ENCODE measurements at places on chromosomes 7 and 10.

DNA sequence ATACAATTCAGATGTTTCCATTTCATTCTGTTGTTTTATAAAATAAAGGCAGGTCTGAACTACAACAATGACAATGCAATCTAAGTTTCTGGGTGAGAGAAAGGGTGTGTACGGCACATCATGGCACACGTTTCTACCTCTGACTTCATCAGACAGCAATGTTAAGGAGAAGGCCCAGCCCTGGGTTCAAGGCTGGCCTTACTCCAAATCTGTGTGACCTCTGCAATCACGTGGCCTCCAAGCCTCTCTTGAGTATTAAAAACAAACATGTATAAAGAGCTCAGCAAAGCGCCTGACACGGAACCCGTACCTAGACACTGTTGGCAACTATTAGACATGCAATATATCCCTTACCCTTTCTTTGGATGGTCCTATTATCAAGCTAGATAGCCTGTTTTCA is 114.1 kb downstream of the LARP4B start:
- DNase-seq = no peak

DNA sequence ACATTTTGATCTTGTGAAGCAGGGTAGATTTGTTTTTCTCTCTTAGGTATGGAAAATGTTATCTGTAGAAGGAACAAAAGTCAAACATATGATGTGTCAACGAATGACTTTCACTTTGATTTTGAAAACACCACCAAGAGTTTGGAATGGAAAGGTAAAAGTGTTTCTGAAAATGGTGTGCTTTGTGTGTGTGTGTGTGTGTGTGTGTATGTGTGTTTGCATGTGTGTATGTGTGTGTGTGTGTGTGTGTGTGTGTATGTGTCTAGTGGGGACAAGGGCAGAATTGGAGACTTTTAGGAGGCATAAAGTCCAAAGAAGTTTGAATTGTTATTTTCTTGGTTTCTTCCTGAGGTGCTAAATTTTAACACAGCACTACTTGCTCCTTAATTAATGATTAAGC is 115.4 kb upstream of the PRKCQ start:
- no peak for DNase-seq

GRCh38 chr7:143040209-143040715 is 11.9 kb upstream of the OR6V1 start:
- DNase-seq = no peak

DNA sequence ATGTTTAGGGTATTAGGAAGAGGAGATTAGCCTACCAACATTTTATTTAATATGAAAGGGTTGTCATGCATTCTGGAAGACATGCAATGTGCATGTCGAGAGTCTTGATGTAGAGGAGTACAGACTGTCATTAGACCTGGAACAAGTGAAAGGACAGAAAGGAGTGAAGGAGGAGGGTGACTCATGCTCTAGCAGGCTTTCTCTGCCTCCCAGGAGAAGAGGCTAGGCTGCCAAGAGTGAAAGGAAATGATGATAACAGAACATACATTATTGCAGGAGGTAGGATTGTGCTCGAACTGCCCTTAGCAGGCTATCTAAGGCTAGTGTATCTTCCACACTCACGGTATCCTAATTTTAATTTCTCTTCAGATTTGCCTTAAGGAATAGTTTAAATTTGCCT is 228.8 kb downstream of the EXOC4 start:
- DNase-seq = peak; percentile 4

GRCh38 chr10:75513292-75513885 is 82.0 kb downstream of the LRMDA start:
- no peak for DNase-seq

- DNase-seq = no peak
These were observed 10.7 kb upstream of the REPIN1 start for GRCh38 chr7:150357771-150358427.

DNA sequence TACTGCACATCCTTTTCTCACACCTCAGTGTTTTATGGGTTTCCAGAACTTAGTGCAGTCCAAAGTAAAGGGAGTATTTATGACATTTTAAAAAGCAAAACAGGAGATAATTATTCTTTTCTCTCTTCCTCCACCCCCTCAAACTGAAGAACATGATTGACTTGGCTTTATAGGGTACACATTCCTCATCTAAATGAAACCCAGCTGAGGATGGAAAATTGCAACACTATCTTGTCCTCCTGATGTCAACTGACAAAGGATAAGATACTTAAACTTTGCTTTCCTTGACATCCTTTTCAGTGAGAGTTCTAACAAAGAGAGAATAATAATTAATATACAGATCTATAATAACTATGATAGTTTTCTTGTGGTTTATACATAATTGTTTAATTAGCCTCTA is 299.1 kb downstream of the BBS9 start:
- no peak for DNase-seq
